ENCODE measurements at places on chromosomes 6 and 20.

- DNase-seq: no peak
These were observed 7.2 kb downstream of the UTRN start for GRCh38 chr6:144292372-144292771.

DNA sequence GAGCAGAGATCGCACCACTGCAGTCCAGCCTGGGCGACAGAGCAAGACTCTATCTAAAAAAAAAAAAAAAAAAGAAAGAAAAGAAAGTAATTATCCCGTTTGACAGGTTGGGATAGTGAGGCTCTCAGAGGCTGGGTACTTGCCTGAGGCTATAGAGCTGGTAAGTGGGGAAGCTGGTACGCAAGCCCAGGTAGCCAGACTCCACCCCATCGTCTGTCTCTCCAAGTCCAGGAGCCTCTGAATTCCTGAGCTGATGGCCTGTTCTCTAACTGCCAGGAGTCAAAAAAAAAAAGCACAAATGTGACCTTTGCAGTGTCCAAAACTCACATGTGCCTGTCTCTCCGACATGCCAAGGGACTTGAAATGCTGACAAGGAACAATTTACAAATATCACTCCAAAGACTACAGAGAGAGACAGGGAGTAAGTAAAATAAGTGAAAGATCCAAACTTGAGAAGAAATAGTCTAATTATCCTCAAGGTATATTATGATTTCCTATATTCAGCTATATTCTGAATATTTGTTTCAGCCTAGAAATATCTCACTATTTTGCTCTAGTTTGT lies 109.1 kb upstream of the SCAF8 start:
- DNase-seq: no peak

GRCh38 chr6:144335914-144336313 lies 50.8 kb downstream of the UTRN start:
- no peak for DNase-seq

- DNase-seq: no peak
These were observed 17.0 kb downstream of the TGM6 start for GRCh38 chr20:2397595-2398145.

DNA sequence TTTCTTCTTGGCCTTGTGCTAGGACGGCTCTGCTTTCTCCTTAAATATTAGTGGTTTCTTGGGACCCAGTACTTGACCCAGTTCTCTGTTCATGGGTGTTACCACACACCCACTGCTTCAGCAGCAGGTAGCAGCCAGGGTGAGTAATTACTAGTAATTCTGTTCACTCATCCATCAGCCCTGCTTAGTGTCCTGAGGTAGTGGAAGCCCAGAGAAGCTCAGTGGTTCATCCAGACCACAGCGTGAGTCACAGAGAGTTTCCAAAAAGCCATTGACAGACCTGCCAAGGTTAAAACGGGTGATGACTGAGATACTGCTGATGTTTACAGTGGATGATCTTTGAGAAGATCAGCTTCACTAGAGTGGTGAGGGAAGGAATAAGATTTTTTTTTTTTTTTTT lies 51.7 kb upstream of the HINT3 start:
- no peak for DNase-seq

DNA sequence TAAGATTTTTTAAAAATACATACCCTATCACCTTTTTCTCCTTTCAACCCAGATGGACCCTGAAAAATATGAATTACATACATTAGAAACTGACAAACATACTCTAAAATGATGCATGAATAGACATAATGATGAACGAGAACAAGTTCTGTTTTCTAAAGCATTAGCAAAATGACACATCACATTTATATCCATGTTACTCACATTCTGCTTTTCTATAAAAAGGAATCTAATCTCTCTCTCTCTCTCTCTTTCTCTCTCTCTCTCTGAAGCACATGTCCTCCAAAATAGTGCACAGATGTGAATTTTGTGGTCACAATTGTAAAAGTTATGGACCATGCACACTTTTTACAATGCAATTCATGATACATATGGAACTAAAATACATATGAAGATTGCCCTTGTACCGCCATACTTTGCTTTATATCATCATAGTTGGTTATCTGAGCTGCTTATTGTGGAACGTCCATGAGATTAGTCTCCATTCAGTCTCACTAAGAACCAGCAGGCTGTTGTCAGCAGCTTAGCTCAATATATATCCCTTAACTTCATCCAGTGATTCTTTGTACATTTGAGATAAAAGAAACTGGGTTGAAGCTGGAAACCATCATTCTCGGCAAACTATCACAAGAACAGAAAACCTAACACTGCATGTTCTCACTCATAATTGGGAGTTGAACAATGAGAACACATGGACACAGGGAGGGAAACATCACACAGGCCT lies 114.2 kb downstream of the COL12A1 start:
- DNase-seq: no peak

Measured in NCI-H1694 (cell line).